WTC11 (cell line): ENCODE measurements at places on chromosomes 7 and 10. TPM values are rescaled to one million over a fixed set of nuclear protein-coding genes. Genes with fewer than 3 reads are reported as not detected.

Gene AGAP4
- total RNA-seq, result 21.2 to 25.8 TPM (median 22.8 TPM) in 3 replicates

Gene ACBD5
- 17.9 to 19.4 TPM (median 18.1 TPM) in 3 replicates for total RNA-seq

- no peak for DNase-seq
Measured at GRCh38 chr10:70292004-70292403, 8.2 kb upstream of the NPFFR1 start.

Gene TBX20
- 0.24 to 0.37 TPM (median 0.25 TPM) in 3 replicates for total RNA-seq
